ENCODE measurements at places on chromosomes 12 and 14.
A peak's percentile ranks its signal among the peaks of the same experiment; 100 is the strongest.

GRCh38 chr14:103223818-103224352, 100.6 kb downstream of the TNFAIP2 start:
- DNase-seq: no peak

- DNase-seq: no peak
These were observed 14.2 kb downstream of the RAB21 start for GRCh38 chr12:71768900-71769299.

GRCh38 chr12:93079271-93079670, 150.2 kb upstream of the EEA1 start:
- DNase-seq: no peak

GRCh38 chr14:79693935-79694334, 517.4 kb downstream of the DIO2 start:
- no peak for DNase-seq

DNA sequence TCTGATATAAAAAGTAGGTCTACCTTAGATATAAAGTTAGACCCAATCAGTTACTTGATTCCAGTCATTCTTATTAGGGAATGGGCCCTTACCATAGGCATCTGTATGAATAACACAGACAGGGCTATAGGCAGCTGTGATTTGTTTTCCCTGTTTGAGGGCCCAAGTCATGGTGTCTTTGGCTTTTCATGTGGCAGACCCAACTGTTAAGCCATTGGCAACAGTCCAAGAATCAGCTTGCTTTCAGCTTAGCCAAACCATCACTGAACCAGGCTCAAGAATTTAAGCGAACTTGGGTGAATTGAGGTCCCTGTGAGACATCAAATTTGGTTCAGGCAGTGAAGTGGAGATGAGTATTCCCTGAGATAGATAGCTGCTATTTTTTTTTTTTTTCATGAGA, 111.2 kb downstream of the LRRIQ1 start:
- no peak for DNase-seq

DNA sequence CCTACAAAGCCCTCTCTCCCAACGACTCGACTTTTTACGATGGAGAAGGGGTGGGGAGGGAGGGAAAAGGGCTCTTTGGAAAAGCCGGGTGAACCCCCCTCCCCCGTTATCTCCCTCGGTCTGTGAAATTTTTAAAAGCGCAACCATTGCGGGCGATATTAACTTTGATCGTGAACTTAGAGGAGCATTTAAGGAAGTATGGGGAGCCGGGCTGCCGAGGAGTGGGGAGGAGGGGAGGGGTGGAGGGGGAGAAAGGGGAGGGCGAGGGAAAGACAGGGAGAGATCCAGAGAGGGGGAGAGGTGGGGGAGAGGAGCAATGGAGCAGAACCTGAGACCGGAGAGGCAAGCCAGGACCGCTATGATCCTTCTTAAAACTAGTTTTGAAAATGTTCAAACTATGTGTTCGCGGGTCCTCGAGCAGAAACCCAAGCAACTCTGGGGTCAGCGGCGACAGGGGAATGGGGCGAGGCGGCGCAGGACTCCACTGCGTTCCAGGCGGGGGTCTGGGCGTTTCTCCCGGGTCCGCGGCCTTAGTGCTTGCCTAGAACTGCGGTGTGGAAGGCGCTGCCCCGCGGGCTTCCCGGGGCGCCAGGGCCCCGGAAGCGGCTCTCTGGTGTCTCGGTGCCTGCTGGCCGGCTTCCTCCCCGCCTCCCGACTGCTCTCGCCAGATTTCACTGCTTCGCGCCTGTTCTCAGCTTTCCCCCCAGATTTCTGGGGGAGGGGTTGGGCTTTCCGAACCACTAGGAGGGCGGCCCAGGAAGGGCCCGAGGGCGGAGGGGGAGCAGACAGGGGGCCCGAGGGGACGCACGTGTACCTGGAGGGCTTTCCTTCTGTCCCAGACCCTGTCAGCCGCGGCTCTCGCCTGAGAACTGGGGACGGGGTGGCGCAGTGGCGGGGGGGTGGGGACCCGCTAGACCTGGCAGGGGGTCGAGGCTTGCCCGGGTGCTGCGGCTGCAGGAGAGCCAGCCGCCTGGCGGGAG, at the start of gene HOTAIR:
TSS of gene HOTAIR (minus strand) at position 871 of the 980 bp plus-strand sequence.
- no peak for DNase-seq

DNA sequence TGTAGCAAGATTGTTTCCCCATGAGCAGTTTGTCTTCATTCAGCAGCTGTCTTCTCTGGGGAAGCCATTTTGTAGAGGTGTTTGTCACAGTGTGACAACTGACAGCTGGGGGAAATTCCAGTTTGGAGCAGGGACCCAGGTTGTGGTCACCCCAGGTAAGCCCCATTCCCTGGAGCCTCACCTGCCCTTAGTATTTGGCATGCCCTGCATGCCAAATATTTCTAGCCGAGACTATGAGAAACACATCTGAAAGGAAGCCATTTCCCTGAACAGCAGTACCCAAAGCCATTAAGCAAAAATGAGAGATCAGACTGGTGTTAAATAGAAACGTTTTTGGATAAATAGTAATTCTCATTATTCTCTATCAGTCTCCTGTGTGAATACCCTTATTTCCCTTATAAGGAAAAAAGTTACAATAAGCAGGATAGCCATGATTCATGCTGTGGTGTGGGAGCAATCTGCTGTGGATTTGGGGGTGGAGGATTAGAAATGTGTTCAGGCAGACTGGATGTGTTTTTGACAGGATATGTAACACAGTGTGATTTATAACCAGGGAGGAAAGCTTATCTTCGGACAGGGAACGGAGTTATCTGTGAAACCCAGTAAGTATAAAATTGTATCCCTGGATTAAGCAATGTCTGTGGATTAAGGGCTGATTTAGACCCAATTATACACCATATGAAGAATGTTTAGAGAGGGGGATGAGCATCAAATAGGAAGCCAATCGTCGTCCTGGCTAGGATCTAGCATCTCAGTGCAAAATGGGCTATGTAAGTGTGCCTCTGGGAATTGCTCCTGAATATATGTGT, 68.9 kb downstream of the DAD1 start:
- peak; percentile 73 for DNase-seq

GRCh38 chr12:31950492-31950891, 8.7 kb upstream of the RESF1 start:
- no peak for DNase-seq

- DNase-seq: no peak
These were observed 72.9 kb upstream of the FOXN3 start for GRCh38 chr14:89489761-89490437.

GRCh38 chr14:34211732-34212131, 250.3 kb downstream of the SPTSSA start:
- peak; percentile 11 for DNase-seq

DNA sequence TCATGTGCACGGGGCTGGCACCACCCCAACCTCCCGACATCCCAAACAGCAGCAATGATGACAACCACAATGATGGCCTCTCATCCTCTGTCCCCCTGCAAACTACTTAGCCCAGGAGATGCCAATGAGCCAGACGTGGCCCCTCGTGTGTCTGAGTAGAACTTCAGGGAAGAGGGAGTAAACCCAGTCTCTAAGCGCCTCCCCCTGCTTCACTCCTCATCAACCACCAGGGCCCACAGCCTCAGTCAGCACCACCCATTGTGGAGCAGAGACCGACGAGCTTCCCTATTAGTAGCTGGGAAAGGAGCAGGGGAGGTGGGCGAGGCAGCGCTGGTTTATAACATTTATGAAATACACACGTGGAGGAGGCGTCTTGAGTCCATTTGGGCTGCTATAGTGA, 182.7 kb upstream of the SFSWAP start:
- no peak for DNase-seq

DNA sequence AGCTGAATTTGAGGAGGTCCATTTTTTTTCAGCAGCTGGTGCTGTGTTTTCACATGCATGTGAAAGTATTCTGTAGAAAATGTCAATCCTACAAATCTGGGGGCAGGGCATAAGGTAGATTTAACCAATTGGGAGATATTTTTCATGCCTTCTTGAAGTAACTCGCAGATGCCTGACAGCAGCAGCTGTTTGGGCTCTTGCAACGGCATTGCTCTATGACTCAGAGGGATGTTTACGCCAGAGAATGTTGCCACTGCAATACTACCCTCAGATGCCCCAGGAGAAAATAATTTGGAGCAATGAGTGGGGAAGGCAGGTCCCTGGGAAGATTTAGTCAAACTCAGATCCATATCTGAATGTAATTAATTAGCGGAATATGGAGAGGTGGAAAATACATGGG, 42.5 kb upstream of the MYBPC1 start:
- DNase-seq: peak; percentile 65

Data from mesenchymal stem cell (in vitro differentiated cells and primary cell).